ENCODE measurements at places on chromosomes 3 and 15. TPM values are rescaled to one million over a fixed set of nuclear protein-coding genes. Genes with fewer than 3 reads are reported as not detected.

STRIT1 gene
- total RNA-seq = not detected

- DNase-seq = no peak
- no peaks in the 10 kb centered on the region for H3K27me3 ChIP-seq
- H3K27ac ChIP-seq = no peak overlapping the region
- H3K4me1 ChIP-seq = no peaks in the 10 kb centered on the region
- H3K4me3 ChIP-seq = no peak overlapping the region
- H3K36me3 ChIP-seq = no peaks in the 10 kb centered on the region
Measured at GRCh38 chr15:95284933-95285421, 1045.5 kb upstream of the NR2F2 start.

AMOTL2 gene
- total RNA-seq = 92.8 TPM

GRCh38 chr3:69695933-69696332 is 43.3 kb upstream of the MITF start:
- H3K27me3 ChIP-seq = no peaks in the 10 kb centered on the region
- H3K27ac ChIP-seq = no peak overlapping the region
- no peaks in the 10 kb centered on the region for H3K36me3 ChIP-seq
- DNase-seq = no peak

DNA sequence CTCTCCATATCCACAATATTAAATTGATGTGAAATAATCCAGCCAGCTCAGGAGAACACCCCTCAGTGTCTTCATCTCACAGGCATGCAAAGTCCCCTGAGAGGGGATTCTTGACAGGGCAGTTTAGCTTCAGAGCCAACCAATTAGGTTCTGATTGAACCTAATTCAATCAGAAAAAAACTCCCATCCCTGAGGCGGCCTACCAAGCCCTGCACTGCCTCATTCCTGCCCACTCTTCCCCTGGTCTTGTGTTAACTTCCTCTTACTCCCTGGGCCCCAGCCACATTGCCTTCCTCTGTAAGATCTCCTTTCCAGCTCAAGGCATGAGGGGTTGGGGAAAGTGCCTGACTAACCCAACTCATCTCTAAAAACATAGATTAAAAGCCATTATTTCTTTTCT is 46.1 kb downstream of the FRMD4B start:
- no peaks in the 10 kb centered on the region for H3K4me1 ChIP-seq
- no peak for DNase-seq
- no peak overlapping the region for H3K4me3 ChIP-seq

DNA sequence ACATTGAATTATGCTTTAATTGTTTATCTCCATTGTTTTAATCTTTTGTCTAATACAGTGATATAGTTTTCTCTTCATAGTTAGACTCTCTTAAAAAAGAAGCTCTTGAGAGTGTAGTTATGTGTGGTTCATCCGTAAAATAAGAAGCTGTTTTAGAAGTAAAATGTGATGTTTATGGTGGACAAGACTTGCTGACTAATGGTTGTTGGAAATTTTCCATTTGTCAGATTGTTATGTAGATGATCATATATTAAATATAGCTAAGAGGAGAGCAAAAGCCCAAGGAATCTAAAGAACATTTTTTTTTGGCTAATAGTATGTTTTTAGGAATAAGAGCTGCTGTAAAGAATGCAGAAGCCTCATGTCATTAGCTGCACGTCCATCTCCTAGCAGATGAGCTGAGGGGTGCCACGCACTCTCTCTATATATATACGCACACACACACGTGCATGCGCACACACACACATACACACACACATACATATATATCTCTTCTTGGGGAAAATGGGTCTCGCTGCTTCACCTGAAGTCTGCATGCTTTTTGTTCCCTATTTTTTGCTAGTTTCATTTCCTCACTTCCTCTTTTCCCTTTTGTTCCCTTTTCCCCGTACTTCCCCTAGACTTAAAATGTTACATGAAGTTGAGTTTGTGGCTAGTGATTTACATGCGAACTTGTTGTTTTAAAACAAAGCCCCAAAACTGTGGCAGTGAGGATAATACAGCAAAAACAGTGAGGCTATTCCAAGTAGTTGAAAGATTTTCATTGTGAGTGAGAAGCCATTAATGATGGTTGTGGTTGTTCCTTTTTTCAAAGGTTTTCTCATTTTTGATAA is 107.8 kb downstream of the MBNL1 start:
- DNase-seq = no peak
- no peak overlapping the region for H3K27ac ChIP-seq
- no peak overlapping the region for H3K4me3 ChIP-seq
- no peaks in the 10 kb centered on the region for H3K36me3 ChIP-seq
- H3K4me1 ChIP-seq = no peaks in the 10 kb centered on the region
- H3K27me3 ChIP-seq = no peaks in the 10 kb centered on the region

DNA sequence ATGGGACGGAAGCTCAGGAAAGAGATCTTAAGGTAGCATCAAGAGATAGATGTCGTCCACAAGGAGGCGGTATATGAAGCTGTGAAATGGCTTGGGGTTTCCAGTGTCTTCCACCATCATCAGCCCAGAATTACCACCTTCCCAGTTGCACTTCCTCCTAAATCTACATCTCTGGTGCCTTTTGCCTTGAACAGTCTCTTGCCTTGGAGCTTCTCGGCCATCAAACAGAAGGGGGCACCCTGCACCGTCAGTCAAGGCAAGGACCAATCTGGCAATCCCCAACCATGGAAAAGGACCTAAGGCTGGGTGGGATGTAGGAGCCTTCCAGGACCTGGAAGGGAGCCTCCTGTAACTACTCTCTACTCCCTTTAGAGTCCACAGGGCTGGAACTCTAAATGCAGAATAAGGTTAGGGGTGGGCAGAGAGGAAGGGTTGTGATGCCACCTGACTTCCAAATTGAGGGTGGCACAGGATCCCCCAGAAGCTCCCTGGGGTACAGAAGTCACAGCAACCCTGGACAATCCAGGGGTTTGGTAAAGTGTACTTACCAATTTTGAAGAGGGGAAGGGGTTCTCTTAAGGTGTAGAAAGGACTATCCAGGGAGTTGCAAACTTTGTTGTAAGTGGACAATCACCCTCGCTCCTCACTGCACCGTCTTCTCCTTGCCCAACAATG is 1.0 kb upstream of the RYR3 start:
- H3K27ac ChIP-seq = no peak overlapping the region
- DNase-seq = no peak
- no peaks in the 10 kb centered on the region for H3K36me3 ChIP-seq
- H3K4me1 ChIP-seq = peaks cover 3% of the 10 kb centered on the region
- no peak overlapping the region for H3K4me3 ChIP-seq

DNA sequence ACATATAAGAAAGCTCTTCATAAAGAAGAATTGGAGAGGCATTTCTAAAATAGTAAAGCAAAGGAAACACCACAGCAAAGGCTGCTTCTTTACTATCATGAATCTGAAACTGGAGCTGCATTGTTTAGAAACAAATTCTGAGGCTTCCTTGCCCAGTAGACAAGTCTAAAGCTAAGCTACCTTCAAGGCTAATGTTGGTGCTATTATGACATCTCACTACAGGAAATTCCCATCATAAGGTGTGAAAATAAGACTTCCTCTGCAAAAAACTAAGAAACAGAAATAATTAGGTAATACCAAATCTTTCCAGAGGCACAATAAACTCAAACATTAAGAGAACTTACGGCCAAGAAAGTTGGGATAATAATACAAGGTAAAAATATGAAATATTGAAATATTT is 89.9 kb upstream of the P3H2 start:
- DNase-seq = no peak
- H3K27me3 ChIP-seq = no peaks in the 10 kb centered on the region
- H3K27ac ChIP-seq = no peak overlapping the region
- no peak overlapping the region for H3K4me3 ChIP-seq
- no peaks in the 10 kb centered on the region for H3K4me1 ChIP-seq

Measured in prostate gland (tissue), 2 donors.